Stimulated activated CD8-positive, alpha-beta memory T cell treated with anti-CD3 and anti-CD28 coated beads, Interleukin-7, amount 100 ng/mL, for 24 hours (primary cell): ENCODE measurements at places on chromosomes 5 and 9.

DNA sequence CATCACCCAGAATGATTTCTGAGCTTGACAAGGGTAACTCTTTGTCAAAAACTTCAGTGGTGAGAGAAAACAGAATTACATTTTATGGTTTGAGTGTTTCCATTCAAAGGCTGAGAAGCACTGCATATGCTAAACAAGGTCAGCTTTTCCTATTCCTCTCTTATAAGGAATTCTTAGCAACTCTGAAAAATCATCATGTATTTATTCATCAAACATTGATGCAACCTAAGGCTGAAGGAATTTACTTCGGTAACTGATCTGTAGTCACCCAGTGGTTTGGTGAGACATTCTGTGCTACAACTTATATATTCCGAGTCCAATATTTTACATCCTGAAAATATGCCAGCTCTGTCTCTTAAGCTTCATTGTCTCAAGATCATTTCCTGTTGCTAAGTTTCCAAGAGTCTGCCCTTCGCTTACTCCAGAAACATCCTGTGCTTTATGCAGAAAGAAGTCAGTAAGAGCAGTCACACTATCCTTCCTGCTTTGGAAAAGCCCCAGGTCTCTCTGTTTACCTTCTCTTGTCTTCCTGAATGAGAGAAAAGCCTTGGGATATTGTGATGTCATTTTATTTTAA lies 176.6 kb upstream of the TBCA start:
- DNase-seq: no peak

DNA sequence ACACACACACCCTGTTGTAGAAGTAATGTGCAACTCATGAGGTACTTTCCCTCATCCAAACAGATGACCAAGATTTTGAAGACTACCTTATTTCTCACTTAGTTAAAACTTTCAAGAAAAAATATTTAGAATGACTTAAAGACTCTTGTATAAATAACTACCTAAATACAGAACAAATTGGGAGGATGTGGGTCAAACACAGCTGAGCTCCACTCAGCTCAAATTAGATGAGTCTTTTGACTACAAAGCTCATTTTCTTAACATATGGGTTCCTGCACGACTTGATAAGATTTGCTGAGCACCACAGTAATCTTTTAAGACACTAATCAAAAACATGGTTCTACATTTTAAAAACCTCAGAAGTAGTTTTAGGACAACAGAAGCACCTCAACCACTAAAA lies 8.9 kb downstream of the MTX3 start:
- no peak for DNase-seq

DNA sequence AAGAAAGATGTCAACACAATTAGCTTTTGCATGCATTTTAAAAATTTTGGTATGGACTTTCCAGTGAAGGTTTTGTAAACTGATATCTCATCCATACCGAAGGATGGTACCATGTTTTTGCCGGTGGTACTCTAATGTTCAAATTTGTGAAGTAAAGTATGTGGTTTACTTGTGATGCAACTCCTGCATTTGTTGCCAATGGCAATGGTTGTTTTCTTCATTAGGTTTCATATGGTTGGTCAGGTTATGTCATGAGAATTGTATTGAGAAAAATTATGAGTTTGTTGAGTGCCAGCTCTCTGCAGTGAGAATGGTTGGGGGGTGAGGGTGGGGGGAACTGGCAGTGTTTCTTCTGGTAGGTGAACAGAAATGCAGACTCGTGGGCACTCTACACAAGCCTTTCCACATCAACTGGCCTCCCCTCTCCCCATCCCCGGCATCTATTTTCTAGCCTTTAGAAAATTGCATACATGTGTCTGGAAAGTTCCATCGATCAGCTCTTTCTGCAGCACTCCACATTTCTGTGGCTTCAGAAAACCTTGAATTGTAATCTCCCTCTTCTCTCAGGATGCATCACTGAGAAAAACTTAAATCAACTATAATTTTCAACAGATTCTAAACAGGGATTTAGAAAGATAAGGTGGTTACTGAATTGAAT lies 107.7 kb downstream of the PDE4D start:
- DNase-seq: no peak

- DNase-seq: no peak
These were observed 10.6 kb upstream of the GRIN1 start for GRCh38 chr9:137128158-137128861.

DNA sequence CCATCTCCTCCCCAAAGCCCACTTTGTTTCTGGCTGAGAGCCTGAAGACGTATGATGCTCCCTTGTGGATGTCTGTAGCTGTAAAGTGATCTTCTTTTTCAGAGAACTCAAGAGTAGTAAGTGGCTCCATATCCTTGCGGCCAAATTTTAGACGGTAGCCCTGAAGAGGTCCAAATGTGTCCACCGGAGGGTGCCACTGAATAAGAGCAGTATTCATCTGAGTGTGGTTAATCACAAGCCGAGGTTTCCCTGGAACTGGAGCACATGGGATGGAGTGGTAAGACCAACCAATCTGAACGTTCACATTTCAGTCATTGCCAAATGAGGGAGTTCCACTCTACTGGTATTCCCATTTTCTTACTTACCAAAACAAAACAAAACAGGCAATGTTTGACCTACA lies 686.5 kb upstream of the DMAC1 start:
- DNase-seq: no peak

GRCh38 chr9:70058569-70059116 lies 15.0 kb downstream of the MAMDC2 start:
- DNase-seq: no peak

GRCh38 chr5:120614531-120615180 lies 150.6 kb downstream of the PRR16 start:
- DNase-seq: no peak

- no peak for DNase-seq
These were observed 121.8 kb downstream of the CAAP1 start for GRCh38 chr9:26770821-26771220.

DNA sequence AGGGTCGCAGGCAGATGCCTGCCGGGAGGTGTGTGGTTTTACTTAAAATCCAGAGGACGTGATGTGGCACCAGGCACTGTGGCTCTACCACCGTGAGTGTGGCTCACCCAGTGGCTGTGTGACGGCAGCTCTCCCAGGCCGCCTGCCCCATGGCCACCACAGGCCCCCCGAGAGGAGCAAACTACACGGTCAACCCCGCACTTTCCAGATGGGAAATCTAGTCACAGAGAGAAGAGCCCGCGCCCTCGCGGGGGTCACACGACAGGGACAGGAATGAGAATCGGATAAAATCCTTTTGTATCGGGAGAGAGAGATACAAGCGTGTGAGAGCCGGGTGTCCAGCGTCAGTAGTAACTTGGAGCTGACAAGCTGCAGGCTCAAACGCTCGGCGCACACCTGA lies 24.4 kb downstream of the TERT start:
- DNase-seq: no peak

DNA sequence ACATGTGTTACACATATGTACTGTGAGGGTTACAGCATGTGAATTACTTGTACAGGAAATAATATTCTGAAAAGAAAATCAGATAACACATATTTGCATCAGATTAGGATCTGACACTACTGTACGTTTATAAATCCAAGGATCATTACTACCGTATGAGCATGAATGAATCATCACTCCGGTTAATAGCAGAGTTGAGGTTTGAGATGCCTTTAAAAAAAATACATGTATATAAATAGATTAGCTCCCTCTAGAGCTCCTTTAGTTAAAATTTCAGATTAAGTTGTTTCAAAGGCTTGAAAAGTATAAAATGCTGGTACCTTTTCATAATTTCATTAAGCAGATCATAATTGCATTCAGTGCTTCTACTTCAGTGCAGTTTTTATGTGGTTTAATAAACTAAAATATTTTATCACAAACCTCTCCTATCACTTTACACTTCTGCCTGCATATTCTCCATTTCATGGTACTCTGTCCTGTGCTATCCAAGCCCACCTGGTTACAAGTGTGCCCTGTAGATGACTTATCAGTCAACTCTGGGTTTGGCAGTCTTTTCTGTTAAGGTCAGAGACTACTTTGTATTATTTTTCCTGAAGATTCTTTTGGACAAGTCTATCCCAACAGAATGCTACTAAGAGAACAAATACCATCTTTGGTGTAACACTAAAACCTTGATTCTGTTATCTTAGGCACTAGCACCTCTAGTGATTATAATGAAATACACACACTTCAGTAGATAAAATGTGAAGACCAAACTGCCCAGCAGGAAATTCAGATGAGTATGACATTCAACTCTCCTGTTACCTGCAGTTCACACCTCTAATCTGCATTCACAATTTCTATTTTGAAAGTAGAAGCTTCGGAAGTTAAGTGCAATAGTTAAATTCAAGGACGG lies 48.0 kb upstream of the POU5F2 start:
- no peak for DNase-seq

DNA sequence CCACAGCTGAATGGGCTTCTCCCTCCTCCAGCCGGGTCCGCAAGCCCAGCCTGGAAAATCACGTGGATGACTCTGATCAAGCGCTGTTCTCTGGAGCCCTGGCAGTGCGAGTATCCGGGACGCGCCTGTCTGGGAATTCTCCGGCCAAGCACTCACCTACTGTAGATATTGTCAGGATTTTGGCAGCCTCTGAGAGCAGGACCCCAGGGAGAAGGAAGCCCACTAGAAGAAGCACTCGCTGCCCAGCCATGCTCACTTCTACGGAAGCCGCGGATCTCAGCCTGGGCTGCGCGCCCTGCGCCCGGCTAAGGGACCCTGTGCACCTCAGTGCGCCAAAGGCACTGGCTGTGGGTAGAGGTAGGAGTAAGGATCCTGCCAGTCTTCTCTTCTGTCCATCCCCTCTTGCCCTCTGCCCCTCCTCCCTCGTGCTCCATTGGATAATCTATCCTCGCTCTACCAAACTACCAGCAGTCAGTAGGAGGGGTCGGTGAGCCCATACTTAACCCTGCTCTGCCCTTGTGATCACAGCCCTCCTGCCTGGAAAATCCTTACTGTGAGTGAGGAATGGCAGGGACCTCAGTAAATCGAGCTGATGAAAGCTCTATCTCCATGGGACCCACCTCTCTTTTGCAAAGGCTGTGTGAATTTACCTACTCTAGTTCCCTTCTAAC lies at the start of gene UGT3A2:
Gene UGT3A2, minus strand, starts transcription at position 343 of the 671 bp plus-strand sequence. Its CDS starts 93 bp downstream, at position 250.
- no peak for DNase-seq

GRCh38 chr5:9572246-9572645 lies 26.4 kb upstream of the SEMA5A start:
- DNase-seq: no peak

- no peak for DNase-seq
These were observed 440.6 kb upstream of the MPDZ start for GRCh38 chr9:13719981-13720676.

- DNase-seq: no peak
These were observed 129.6 kb downstream of the GLIS3 start for GRCh38 chr9:4170231-4170630.

DNA sequence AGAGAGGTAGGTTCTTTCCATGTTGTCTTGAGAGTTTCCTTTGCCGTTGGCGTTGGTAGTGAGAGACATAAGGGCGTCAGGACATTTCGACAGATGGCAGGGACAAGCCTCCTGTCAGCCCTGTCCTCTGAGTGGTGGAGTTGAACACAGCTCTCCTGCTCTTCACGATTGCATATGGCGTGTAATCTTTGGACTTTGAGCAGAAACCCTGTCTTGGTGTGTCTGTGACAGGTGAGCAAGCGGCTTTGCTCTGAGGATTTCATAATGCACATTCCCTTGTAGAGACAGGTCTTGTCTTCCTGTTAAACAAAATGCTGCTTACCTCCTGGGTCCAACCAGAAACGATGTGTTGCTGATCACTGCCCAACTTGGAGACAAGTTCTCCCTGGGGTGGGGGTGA lies 146.5 kb downstream of the NXNL2 start:
- no peak for DNase-seq

DNA sequence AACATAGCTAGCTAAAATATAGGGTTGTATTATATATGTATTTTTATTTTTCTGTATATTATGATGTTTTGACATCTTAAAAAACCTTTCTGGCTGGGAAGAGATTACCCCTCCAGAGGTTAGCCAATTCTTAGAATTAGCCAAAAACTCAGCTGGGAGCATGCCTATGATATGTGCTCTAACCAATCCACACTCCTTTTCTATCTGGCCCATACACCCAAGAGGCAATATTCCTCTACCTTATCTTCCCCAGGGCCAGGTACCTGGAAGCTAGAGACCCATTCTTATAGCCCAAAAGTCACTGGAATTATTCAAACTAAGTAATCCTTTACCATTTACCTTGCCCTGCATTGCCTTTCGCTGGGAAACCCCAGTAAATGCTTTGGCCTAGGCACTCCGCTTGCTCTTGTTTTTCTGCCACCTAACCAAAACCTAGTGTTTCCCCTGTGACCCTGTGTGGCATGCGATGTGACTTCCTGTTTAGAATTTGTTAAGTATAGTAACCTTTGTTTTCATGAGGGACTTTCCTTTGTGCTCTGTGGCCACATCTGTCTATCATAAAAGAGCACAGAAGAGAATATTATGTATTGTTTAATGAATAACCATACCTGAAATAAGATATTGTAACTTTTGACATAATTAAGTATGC lies 37.4 kb downstream of the CSNK1G3 start:
- no peak for DNase-seq

DNA sequence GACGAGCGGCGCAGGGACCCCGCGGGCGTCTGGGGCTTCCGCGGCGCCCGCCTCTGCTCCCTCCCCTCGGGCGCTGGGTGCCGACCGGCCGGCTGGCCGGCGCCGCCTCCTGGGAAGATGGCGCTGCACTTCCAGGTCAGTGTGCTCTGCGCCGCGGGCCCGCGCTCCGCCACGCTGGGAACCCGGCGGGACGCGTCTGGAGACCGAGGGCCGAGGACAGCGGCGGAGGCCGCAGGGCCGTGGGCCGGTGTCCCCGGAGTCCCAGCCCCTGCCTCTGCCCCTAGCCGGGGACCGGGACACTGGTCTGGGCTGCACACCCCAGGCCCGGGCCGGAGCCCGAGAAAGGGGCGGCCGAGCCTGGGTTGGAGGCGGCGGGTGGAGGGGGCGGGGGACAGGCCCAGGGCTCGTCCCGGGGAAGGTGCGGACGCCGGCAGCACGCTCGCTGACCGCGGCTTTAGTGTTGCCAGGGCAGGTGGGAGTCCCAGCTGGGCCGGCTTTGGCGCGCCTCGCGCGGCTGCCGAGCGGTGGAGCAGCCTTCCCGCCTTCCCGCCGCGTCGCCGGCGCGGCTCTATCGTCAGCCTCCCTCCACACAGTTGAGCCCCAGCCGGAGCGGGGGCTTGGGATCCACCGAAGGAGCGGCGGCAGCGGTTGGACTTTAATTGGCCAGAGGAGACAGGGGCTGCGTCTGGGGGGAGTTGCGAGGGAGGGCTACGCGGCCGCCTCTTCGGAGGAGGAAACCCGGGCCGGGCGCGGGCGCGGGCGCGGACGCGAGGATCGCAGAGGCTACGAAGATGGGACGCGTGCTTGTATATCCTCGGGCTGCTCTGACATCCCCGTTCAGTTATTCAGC lies at the start of gene RANBP17:
Gene RANBP17, plus strand, starts transcription at position 102 of the 850 bp plus-strand sequence.
- DNase-seq: no peak
